ENCODE measurements at places on chromosomes 16 and 17. TPM values are rescaled to one million over a fixed set of nuclear protein-coding genes. Genes with fewer than 3 reads are reported as not detected.

GRCh38 chr17:60506312-60506711 is 19.7 kb downstream of the APPBP2 start:
- DNase-seq = peak; percentile 90

DNA sequence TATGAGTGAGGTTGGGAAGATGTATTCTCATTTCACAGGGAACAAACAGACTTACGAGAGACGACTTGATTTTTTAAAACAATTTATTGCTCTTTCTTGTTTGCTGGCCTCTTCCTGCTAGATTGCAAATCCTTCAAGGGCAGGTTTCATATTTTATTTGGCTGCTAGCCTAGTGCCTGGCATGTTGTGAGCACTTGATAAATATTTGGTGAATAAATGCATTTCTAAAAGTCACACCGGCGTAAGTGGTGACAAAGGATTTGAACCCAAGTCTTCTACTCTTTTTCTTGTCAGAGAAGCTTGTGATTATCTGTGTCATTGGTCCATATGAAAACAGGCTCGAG is 1.4 kb downstream of the WWP2 start:
- DNase-seq = no peak

DNA sequence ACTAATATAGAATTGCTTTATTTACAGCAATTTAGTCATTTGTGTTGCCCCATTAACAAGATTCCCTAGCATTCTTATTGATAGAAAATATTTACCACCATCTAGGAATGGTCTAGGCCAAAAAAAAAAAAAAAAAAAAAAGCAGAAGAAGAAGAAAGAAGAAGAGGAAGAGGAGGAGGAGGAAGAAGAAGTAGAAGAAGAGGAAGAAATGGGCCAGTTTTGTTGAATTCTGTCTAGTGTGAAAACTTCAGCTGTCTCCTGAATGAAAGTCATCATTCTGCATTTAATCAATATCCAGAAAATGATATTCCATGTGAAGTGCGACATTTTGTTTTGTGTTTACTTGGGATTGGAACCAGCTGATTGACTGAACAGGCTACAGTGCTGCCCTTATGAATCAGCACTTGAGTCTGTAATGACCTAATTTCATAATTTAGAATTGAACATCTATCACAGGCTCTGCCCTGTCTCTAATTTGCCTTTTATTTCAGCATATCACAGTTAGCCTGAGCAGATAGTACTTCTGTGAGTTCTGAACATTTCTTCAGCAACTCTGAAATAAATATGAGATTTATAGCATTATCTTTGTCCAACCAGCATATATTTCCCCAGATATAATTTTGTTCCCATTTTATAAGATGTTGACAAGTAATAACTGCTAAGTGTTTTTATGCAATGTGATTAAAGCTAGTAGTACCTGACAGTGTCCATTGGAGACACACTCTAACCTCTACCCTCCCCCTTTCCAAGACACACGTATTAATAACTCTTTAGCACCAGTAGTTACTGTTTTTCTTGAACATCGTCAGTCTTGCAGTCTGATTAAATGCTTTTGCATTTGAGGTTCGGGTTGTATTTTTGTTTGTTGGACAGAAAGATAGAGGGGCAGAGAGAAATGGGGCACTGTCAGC is 5.9 kb downstream of the ANKFN1 start:
- no peak for DNase-seq

GRCh38 chr16:88977018-88977811 is at the start of gene CBFA2T3:
CBFA2T3 (minus strand) TSS chr16:88977207; CDS start chr16:88976807, 400 bp downstream.
- DNase-seq = no peak

DNA sequence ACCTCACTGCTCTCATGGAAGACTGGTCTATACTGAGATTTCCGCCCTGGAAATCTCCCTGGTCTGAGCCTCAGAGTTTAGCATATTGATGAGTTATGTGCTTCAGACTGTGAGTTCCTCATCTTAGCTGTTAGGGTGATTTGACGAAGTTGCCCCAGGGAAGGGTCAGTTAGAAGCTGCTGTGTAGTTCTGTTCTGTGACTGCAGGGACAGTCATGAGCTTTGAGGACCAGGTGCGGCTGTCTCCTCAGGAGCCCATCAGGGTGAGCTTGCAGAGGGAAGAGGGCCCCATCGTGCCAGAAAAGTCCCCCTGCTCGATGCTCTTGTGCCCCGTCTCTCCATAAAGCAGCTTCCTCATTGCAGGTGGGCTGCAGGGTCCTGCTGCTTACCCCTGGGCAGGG is 28.3 kb upstream of the IL17C start:
- DNase-seq = no peak

DNA sequence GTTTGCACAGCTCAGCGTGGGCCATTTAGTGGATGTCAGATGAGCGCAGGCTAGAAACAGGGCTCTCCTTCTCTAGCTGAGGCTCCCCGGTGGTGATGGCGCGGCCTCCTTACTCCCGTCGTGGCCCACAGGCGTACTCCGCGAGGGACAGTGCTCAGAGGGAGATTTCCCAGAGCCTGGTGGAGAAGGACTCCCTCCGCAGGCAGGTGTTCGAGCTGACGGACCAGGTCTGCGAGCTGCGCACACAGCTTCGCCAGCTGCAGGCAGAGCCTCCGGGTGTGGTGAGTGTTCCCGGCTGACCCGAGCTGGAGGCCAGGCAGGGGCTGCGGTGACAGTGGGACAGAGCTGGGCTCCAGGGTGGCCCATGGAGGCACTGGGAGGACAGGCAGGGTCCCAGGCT is 21.4 kb downstream of the CARD14 start:
- DNase-seq = no peak

GRCh38 chr17:17076066-17076465 is 33.8 kb downstream of the MPRIP start:
- no peak for DNase-seq

GRCh38 chr16:15990902-15991301 is 41.5 kb downstream of the ABCC1 start:
- DNase-seq = no peak

DNA sequence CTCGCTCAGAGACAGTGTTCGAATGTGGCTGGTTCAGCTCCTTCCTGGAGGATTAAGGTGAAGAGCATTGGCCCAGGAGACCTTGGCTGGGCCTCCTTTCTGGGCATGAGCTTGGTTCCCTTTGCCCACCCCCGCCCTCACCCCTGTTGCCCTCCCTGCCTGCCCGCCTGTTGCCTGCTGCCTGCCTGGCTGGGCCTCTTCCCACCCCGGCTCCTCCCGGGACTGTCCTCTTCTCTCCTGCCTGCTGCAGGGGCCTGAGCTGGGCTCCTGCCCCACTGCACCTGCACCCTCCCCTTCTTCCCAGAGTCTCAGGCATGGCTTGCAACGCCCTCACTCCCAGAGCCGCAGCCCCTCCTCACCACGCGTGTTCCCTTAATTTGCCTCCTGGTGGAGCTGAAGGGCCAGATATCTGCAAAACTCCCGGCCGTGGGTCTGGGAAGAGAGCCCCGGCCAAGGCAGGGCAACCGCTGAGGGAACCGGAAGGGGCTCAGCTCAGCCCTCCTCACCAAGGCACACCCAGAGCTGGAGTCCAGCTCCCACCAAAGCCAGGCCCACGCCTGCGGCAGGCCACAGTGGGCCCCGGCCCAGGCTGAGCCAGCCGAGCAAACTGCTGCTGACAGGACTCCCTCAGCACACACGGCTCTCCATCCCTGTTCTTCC is 31.2 kb downstream of the MNT start:
- no peak for DNase-seq

GRCh38 chr16:79312502-79312901 is 288.0 kb downstream of the MAF start:
- DNase-seq = no peak

CDH16 gene
- total RNA-seq = not detected

ITFG1 gene
- 20.0 TPM for total RNA-seq

ITGB3 gene
- total RNA-seq = 0.36 TPM
